ENCODE measurements at places on chromosomes 7 and 10.

- DNase-seq, result no peak
Observed at GRCh38 chr7:142696456-142697179, 52.7 kb upstream of the PRSS1 start.

DNA sequence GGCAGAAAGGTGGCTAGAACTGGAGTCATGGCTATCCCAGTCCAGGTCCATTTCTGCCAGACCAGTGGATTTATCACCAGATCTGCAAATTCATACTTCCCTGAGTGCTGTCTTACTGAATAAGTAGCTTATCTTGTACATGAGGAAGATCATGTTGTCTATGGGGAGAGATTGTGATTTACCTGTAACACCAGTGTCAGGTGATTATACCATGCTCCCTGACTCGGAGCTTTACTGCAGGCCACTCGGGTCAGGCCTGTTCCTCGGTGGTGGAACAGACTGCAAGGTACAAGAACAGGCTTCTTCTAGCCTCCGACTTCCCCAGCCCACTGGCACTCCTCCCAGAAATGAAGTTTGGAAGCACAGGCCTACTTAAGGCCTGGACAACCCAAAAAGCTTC lies 42.6 kb upstream of the DLG5 start:
- no peak for DNase-seq

DNA sequence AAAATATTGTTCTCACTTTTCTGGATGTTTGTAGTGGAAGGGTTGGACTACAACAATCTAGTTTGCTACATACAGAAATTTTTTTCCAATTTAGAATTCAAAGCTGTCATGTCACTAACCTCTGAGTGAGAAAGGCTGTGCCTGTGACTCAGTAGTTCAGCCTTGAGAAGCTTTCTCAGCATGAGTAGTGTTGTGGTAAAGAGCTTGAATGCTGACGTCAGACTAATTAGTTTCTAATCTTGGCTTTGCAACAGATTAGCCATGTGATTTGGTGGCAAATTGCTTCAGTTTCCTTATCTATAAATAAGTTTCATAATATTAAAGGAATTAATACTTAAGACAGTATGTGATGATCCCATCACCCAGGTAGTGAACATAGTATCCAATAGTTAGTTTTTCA lies 83.8 kb downstream of the ABCA13 start:
- no peak for DNase-seq

DNA sequence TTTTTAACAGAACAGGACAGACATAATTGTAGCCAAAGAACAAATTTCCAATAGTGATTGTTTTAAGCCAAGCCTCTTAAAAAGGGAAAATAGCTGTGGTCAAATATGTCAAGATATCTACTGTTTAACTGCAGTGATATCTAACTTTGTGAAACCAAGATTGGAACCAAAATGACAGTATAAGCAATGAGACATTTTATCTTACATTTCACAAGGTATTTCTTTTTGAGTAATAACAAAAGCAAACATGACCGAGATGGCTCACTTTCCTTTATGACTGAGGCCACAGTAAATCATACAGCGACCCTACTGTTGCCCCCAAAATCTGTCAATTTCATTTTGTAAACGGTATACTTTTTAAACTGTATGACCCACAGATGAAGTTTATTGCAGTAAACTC lies 215.8 kb downstream of the MLLT10 start:
- no peak for DNase-seq

- DNase-seq, result no peak
Observed at GRCh38 chr10:124332426-124332825, 86.3 kb downstream of the OAT start.

GRCh38 chr10:75645704-75646103 lies 214.3 kb downstream of the LRMDA start:
- DNase-seq, result no peak

GRCh38 chr7:106610996-106611886 lies 49.7 kb downstream of the CCDC71L start:
- DNase-seq, result no peak

- DNase-seq, result no peak
Observed at GRCh38 chr10:110475722-110476515, 21.8 kb upstream of the DUSP5 start.

DNA sequence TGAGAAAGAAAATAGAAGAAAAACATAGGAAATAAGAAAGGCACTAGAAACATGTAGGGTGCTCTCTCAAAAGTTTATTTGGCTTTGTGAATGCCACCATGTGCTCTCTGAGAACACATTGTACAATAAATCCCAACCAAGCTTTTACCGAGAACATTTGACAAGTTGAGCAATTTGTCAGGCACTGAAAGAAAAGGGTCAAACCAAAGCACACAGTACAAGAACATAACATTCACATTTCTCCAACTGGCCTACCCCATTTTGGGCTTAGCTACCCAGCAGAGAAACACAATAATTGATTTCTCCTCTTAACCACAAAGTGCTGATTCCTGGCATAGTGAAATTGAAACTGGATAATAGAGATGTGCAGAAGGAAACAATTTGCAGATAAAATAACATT lies 69.2 kb upstream of the SLC39A12 start:
- no peak for DNase-seq

DNA sequence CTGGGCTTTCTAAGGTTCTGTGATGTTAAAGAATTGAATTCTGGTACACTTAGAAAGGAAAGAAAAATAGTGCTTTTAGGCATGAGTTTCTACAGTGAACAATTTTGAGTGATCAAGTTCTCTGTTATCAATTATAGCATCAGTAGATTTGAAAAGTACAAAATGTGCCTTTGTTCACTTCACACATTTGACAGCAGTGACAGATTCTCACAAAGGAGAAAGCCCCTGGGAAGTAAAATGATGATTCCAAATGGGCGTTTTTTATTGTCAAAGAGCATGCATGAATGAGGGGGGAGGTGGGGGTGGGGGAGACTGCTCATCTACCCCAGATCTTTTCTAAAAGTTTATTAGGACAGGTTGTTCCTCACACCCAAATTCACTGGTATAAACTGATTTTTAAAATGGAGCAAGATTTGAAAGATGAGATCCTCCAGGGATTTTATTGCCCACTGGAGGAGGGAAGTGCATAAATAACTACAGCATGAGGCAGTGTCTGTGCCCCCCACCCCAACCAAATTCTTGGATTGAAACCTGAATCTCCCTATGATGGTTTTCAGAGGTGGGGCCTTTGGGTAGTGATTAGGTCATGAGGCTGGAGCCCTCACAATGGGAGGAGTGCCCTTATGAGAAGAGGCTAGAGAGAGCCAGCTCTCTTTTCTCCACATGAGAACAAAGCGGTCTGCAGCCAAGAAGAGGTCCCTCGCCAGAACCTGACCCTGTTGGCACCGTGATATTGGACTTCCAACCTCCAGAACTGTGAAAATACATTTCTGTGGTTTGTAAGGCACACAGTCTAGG lies 79.5 kb downstream of the AOAH start:
- no peak for DNase-seq

DNA sequence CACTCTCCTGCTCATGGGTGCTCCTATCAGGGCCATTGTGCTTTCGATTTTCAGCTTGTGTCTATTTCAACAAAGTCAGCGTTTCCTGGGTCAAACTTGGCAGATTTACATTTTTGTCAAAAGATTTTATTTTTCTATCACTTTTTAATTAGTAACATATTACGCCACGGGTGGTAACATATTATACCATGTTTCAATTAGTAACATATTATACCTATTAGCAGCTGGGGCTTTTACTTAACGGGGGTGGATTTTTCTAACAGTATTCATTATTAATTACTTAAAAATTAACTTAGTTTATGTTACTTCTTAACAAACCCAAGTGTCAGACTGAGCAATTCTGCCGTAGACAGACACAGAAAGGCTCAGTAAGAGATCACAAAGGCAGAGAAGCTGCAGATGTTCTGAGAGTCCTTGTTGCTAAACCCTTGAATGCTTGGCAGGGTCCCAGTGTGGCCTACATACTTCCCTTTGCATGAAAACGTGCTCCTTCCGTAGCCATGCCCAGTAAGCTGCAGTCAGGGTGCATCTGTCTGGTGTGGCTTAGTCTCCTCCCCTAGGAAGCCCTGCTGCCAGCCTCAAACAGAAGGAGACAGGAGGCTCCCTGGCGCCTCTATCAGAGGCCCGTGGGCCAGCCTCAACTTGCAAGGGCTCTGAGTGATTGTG lies 263.1 kb upstream of the CXCL12 start:
- DNase-seq, result no peak
